IPS DF 6.9 (cell line): ENCODE measurements at places on chromosomes 16 and 17.

DNA sequence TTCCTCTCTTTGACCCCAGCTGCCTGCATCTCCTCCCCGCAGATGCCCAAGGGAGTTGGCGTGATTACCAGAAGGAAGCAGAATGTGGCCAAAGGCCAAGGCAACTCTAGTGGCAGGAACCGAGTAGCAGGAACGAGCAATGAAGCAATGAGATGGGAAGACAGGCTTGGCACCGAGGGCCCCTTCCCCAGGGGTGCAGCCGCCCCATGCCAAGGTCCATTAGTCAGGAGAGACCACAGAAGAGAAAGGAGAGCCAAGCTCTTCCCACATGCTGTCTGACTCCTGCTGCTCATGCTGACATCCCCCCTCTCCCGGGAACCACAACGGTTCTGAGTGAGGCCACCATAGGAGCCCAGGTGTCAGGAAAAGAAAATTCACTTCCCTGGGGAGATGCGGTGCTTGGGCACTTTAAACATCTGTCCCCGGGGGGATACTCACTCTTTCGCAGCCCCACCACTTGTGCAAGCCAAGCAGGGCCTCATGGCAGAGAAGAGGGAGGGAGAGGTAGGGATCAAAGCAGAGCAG is 67.4 kb downstream of the MYO18A start:
- H3K36me3 ChIP-seq, result no peaks in the 10 kb centered on the region
- H3K27ac ChIP-seq, result no peak overlapping the region
- H3K27me3 ChIP-seq, result no peaks in the 10 kb centered on the region
- DNase-seq, result no peak
- peaks cover 2% of the 10 kb centered on the region for H3K4me1 ChIP-seq

DNA sequence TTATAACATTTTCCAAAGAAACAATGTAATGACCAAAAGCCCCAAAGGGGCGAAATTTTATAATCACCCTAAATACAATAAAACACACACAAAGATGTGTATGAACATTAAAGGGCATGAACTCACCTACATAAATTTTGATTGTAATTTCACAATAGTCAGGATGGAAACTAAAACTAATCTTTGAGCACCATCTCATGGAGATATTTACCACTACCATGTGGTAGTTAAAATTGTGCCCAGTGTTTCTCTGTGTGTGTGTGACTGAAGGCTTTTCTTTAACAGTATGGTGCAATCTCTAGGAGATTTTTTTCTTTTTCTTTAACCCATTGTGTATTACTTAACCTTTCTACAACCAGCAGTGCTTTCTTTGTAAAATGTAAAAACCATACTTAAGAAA is 19.7 kb upstream of the MEIOC start:
- H3K4me1 ChIP-seq, result no peaks in the 10 kb centered on the region
- H3K4me3 ChIP-seq, result no peak overlapping the region
- H3K27ac ChIP-seq, result no peak overlapping the region
- DNase-seq, result no peak
- H3K36me3 ChIP-seq, result no peaks in the 10 kb centered on the region
- H3K27me3 ChIP-seq, result no peaks in the 10 kb centered on the region

DNA sequence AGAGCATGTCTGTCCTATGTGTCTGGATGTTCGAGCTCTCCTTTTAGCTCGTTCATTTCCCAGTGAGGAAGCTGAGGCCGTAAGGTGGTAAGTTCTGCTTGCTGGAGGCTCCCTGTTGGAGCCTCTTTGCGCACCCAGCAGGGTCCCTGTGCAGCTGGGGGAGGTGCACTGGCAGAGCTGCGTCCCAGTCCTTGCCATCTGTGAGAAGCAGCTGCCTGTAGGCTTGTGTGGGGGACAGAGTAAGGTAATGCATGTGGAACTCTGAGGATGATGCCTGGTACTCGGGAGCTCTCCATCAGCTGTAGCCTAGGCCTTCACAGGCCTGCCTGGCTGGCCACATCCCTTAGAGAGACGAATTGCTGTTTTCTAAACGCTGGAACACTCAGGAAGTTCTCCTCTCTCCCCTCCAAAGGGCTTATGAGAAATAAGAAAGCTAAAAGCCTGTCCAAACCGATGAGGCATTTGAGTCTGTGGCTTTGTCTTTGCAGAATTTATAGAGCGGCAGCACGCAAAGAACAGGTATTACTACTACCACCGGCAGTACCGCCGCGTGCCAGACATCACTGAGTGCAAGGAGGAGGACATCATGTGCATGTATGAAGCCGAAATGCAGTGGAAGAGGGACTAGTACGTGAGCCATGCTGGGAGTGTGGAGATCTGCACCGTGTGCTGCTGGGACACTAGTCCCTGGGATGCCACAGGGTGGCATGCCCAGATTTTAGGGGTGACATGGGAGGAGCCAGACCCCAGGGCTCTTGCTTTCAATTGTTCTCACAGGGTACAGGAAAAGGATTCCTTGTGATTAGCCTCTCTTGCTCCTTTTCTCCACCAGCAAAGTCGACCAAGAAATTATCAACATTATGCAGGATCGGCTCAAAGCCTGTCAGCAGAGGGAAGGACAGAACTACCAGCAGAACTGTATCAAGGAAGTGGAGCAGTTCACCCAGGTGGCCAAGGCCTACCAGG is 1.6 kb downstream of the NDUFB10 start:
- H3K27me3 ChIP-seq, result no peaks in the 10 kb centered on the region
- H3K4me3 ChIP-seq, result peak overlapping the region; percentile 8; the same call in 1 of the 2 replicates
- H3K4me1 ChIP-seq, result no peaks in the 10 kb centered on the region
- H3K27ac ChIP-seq, result no peak overlapping the region
- DNase-seq, result no peak

- no peak overlapping the region for H3K27ac ChIP-seq
- no peak overlapping the region for H3K4me3 ChIP-seq
- DNase-seq, result no peak
- no peaks in the 10 kb centered on the region for H3K27me3 ChIP-seq
- no peaks in the 10 kb centered on the region for H3K4me1 ChIP-seq
Observed at GRCh38 chr16:29837841-29838240, 17.6 kb downstream of the MVP start.

DNA sequence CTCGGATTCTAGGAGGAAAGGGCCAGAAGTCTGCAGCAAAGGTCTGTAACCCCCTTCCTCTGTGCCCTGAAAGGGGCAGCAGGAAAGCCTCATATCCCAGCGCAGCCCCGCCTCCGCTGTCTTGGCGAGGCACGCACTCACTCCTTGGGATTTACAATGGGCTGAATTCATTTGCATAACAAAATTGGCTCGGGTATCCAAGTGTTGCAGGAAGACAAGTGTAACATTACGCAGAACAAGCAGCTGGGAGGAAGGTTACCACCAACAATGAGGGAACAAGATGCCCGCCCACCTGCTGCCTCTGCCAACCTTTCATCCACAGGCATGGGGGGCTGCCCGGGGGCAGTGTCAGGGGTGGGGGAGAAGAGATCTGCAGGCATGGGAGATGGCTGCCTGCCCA is 130.4 kb downstream of the MRM1 start:
- peaks cover 9% of the 10 kb centered on the region for H3K4me1 ChIP-seq
- H3K36me3 ChIP-seq, result no peaks in the 10 kb centered on the region
- DNase-seq, result peak; percentile 54
- H3K4me3 ChIP-seq, result no peak overlapping the region

GRCh38 chr17:14107889-14108288 is 38.6 kb downstream of the COX10 start:
- no peak overlapping the region for H3K4me3 ChIP-seq
- no peaks in the 10 kb centered on the region for H3K27me3 ChIP-seq
- H3K36me3 ChIP-seq, result no peaks in the 10 kb centered on the region
